Osteocyte (in vitro differentiated cells): ENCODE measurements at places on chromosomes 13 and 19.

- DNase-seq, result no peak
Measured at GRCh38 chr19:17078036-17078919, 2.7 kb downstream of the MYO9B start.

DNA sequence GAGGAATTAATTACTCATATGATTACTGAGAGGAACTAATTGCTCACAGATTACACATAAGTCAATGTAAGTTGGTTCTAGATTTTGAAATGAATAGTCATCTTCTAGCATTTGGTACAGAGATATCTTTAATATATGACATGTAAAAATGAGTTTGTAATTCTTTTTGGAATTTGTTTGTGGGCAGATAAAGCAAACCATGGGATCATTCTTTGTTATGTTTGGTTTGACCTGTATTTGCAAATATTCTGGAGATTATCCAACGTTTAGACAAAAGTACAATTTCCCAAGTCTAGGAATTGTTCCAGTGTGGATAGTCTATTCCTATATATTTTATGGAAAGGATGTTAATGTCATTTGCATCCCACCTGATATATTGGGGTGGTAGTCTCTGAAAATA is 309.6 kb upstream of the EDNRB start:
- no peak for DNase-seq

- no peak for DNase-seq
Measured at GRCh38 chr19:53982001-53982451, 9.4 kb upstream of the CACNG6 start.

GRCh38 chr13:50334944-50335343 is 319.7 kb downstream of the KCNRG start:
- DNase-seq, result no peak

GRCh38 chr19:1825909-1826556 is 14.0 kb upstream of the ATP8B3 start:
- DNase-seq, result peak; percentile 93

- no peak for DNase-seq
Measured at GRCh38 chr19:29685326-29685725, 20.1 kb downstream of the PLEKHF1 start.

- no peak for DNase-seq
Measured at GRCh38 chr13:114118086-114118485, 14.3 kb downstream of the RASA3 start.

DNA sequence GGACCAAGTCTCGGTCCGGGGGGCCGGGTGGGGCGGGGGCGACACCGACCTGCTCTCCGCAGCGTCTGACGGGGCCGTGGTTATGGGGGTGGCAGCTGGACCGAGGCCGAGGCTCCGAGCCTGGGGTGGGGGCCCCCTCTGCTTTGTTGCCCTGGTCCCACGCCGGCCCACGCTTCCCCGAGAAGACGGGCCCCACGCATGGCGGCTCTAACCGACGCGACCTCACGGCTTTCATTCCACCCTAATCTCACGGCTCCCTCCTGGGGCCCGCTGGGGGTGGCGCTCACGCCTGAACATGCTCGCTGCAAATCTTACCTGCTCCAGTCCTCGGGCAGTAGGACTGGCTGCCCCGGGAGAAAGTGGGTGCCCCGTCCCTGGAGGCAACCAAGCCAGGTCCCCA is 14.8 kb upstream of the MISP start:
- DNase-seq, result no peak

DNA sequence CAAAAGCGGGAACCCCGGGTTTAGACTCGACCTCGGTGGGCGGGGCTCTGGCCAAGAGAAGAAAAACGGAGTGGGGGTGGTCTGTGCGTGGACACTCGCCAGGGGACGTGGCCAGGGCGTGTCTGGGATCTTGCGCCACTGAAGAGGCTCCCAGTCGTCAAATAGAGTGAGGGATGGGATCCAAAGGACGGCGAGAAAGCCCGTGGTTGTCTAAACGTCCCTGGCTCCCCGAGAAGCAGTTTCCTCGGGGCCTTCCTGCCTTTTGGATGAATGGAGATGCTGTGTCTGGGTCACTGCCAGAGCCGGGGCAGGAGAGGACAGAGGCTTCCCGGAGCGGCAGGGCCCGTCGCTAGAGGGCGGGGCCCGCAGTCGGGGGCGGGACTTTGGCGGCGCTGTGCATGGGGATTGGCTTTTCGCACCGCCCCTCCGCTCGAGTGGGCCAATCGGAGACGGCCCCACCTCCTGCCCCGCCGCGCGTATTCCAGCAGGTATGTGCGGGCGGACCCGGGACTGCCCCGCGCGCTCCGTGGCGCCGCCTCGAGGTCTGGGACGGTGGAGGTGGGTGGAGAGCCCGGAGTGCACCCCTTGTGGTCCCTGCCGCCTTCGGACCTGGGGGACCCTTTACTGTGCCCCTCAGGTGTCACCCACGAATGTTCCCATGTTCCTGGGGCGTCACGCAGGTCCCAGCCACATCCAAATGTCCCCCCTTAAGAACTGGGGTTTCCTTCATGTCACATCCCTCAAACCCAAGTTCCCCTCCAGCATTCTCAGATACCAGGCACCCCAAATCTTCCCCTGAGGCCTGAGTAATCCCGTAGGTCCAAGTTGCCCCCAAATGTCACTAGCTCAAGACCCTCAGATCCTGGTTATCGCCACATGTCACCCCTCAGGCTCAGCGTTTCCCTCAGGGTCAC is 38.3 kb downstream of the ZSWIM4 start:
- peak; percentile 97 for DNase-seq

DNA sequence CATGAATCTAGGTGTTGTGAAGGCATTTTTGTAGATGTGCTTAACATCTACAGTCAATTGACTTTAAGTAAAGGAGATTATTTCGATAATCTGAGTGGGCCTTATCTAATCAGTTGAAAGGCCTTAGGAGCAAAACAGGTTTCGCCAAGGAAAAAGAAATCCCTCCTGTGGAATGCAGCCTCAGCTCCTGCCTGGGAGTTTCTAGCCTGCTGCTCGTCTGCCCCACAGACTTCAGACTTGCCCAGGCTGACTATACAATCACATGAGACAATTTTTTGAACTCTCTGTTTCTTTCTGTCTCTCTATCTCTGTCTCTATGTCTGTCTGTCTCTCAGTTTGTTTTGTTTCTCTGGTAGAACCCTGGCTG is 312.5 kb downstream of the OLFM4 start:
- no peak for DNase-seq

GRCh38 chr13:113744197-113745000 is 14.6 kb upstream of the TMEM255B start:
- no peak for DNase-seq

- no peak for DNase-seq
Measured at GRCh38 chr19:17112271-17112670, 36.7 kb downstream of the MYO9B start.

DNA sequence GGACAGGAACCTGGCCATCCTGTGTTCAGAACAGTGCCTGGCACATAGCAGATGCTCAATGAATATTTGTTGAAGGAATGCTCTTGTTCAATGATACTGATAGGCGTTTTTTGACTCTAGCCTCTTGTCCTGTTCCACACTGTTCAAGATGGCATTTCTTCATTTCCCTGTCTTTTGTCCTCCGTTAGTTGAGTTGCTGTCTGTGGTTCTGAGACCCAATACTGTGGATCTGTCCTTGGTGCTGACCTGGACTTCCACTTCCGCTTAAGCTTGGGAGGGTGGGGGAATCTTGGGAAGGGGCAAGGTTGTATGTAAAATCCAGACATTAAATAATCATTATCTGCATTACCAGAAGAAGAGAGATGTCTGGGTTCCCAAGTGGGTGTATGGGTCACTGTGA is 8.3 kb upstream of the KCNN4 start:
- DNase-seq, result no peak

- peak; percentile 40 for DNase-seq
Measured at GRCh38 chr19:14940266-14940665, 1.0 kb upstream of the OR7C2 start.

- DNase-seq, result no peak
Measured at GRCh38 chr13:28628241-28628640, 30.7 kb upstream of the POMP start.
